ENCODE measurements at places on chromosomes 3 and 15.
A peak's percentile ranks its signal among the peaks of the same experiment; 100 is the strongest.

GRCh38 chr3:184639351-184639750, 72.5 kb downstream of the MAGEF1 start:
- DNase-seq: no peak

DNA sequence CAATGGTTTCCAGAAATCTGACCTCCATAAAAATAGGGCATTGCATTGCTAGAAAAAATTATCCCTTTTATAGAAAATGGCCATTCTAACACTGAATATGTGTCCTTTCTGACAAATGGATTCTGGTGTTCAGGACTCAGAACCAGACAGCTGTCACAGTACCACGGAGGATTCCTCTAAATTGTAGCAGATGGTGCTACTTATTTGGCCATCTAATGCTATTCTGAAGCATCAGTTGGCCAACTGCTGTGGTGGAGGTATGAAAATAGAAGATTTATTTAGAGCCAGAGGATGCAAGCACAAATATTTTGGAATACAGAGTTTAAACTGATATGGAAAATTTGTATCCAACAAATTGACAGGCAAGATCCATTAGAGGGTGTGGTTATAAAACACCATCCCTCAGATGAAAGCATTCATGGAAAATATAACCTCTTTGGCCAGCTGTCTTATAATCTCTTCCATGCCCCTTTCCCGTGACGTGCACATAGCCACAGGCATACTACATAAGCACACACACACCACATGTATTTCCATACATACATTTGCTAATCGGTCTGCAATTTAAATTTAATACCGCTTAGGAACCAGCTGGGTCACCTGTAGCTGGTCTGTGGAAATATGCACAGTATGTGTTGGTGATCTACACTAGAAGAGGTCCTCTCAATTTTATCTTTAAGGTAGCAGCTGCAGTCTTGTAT, 302.7 kb upstream of the KCNMB2 start:
- no peak for DNase-seq

- no peak for DNase-seq
These were observed 144.2 kb upstream of the BNIP2 start for GRCh38 chr15:59833366-59833765.

- DNase-seq: no peak
These were observed 17.5 kb downstream of the PIK3R4 start for GRCh38 chr3:130729154-130729553.

GRCh38 chr15:93500155-93500554, 411.1 kb upstream of the RGMA start:
- no peak for DNase-seq

DNA sequence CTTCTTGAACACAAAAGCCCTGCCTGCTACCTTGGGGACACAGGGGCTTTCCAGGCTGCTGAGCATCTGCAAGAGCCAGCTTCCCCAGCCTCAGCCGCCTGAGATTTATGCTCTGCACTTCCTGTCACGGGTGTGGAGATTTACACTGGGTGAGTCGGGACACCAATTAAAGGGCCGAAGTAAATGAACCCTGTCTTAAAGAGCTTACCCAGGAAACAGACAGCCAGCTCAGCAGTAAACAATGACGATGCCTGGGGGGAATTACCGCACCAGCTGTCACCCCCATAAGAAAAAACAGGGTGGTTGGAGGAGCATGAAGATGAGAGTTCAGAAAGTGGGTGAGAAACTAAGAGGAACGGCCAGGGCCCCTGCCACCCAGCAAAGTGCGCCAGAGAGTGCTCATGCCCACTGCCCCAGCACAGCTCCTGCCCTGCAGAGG, 37.5 kb upstream of the IQSEC1 start:
- DNase-seq: no peak

GRCh38 chr3:170603770-170604510, 18.1 kb upstream of the SLC7A14 start:
- no peak for DNase-seq

- DNase-seq: no peak
These were observed 339.1 kb downstream of the SATB1 start for GRCh38 chr3:18086078-18086477.

DNA sequence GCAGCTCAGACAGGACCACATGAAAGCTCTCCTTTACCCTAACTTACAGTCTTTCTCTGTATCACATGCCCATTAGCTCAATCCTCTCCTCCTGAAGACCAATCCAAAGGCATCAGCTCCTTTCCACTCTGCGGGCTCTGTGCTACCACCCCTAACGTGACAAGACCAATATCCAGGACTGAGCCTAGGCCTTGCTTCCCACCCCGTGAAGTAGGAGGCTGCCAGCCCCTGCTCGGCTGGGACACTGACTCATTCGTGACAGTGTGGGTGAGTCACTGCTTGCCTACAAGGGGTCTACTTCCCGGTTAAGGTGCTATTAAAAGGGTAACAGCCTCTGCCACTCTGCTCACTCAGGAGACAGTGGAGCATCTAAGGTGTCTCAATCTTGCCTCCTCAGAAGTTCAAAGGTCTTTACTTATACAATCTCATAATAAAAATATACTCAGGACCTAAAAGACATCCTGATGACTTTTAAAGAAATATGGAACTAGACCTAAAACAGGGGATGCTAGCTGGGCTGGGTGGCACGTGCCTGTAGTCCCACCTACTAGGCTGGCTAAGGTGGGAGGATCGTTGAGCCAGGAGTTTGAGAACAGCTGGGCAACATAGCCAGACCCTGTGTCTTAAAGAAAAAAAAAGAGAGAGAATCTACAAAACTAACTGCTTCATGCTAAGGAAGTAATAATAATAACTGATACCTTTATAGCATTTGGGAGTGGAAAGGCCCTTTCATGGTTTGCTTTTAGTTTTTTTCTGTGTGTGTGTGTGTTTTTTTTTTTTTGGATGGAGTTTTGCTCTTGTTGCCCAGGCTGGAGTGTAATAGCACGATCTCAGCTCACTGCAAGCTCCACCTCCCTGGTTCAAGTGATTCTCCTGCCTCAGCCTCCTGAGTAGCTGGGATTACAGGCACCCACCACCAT, 55.0 kb downstream of the TMEM44 start:
- peak; percentile 96 for DNase-seq

DNA sequence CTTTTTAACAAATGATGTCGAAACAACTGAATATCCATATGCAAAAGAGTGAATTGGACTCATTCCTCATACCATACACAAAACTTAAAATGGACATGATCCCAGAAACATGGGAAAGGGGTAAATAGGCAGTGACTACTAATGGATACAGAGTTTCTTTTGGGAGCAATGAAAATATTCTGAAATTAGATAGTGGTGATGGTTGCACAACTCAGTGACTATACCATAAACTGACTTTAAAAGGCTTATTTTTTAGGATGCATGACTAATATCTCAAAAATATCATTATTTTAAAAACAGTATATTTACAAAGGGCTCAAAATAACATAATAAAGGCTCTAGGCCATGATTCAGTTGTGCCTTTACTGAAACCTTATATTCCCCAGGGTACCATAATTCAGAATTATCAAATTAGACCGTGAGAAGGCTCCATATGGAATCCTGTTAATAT, 16.3 kb upstream of the ATP13A3 start:
- DNase-seq: peak; percentile 72

GRCh38 chr15:36005542-36005941, 459.6 kb upstream of the DPH6 start:
- DNase-seq: no peak

DNA sequence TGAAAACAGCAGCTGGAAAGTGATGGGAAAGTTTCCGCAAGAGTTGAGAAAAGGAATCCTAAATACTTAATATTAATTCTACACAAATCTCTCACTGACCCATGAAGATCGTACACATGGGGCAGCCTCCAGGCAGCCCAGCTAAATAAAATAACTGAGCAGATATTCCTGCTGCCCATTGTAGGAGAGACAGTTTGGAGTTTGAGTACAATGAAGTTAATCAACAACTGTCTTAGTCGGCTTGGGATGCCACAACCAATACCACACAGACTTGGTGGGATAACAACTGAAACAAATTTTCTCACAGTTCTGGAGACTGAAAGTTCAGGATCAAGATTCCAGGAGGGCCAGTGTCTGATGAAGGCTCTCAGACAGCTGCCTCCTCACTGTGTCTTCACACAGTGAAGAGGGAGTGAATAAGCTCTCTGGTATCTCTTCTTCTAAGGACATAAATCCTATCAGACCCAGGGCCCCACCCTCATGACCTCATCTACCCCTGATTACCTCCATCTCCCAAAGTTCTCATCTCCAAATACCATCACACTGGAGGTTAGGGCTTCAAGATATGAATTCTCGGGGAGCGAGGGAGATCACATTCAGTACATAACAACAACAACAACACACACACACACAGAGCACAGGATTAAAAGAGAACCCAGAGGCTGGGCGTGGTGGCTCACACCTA, 9.7 kb downstream of the TRPM7 start:
- peak; percentile 70 for DNase-seq

DNA sequence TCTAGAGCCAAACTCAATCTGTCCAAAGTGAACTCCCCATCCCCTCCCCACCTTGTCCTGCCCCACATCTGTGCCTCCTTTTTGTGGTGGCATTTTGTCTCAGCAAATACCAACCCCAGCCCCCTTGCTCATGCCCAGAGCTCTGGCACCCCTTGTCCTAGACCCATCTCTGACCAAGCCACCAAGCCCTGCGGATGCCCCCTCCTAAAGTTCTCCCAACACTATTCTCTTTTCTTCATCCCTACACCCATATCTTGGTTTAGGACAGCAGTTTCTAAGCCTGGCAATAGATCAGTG, 17.7 kb downstream of the ACAA1 start:
- no peak for DNase-seq

- DNase-seq: no peak
These were observed 398.0 kb upstream of the CNTN4 start for GRCh38 chr3:1700650-1701049.

GRCh38 chr15:97838606-97839210, 121.8 kb upstream of the ARRDC4 start:
- DNase-seq: no peak

- no peak for DNase-seq
These were observed 67.3 kb upstream of the GLCE start for GRCh38 chr15:69093127-69093526.

- no peak for DNase-seq
These were observed 4.1 kb upstream of the ECT2 start for GRCh38 chr3:172746475-172746874.

GRCh38 chr15:71425388-71425787, 310.1 kb downstream of the THSD4 start:
- DNase-seq: no peak

DNA sequence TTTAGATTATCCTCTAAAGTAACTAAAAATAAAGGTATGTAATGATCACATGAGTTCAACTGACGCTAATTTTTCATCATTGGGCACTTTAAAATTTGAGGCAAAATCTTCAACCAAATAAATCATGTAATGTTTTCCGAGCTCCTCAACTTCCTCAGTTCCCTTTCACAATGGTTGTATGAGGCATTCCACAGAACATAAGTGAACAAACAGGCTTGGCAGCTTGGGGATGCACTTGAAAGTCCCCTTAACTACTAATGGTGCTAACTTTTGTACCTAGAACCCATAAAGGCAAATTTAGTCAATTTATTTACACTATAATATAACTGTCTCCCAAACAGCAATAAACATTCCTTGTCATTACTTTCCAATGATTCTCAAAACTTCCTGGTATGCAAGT, 1137.9 kb downstream of the ROBO2 start:
- DNase-seq: no peak

GRCh38 chr3:115680803-115681345, 57.6 kb downstream of the GAP43 start:
- DNase-seq: no peak

- DNase-seq: no peak
These were observed 38.8 kb downstream of the SATB1 start for GRCh38 chr3:18386274-18386890.

DNA sequence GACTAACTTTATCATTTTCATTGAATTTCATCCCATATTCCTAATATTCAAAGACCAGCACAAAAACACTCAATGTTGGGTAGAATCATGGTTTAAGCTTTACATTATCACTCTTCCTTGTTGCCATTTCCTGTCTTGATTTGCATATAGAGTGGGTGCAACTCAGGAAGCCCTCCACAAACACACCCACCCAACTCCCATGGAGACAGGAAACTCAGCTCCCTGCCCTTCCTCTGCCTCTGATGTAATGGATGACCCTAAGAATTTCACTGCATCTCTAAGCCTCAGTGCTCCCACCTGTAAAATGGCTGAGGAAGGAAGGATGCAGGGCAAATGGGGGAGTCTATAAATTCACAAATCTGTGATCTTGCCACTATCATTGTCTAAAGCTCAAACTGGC, 98.1 kb upstream of the BFSP2 start:
- no peak for DNase-seq

DNA sequence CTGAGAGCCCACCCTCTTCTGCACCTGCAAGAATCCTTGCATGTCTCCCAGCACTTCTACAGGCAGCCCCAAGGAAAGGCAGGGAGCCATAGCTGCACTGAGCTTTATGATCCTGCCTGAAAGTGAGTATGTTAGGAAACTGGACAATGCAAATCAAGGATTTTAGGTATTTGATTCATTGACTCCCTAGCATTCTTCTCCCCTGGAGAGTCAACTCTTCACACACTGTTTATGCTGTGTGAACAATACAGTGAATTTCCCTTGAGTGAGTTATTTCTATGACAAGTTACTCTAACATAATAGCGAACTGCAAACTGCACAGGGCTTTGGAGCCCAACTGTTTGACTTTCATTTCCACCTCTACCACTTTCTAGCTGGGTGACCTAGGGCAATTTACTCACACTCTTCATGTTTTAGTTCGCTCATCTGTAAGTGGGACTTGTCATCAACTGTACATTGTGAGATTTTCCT, 96.0 kb upstream of the PHLDB2 start:
- no peak for DNase-seq

DNA sequence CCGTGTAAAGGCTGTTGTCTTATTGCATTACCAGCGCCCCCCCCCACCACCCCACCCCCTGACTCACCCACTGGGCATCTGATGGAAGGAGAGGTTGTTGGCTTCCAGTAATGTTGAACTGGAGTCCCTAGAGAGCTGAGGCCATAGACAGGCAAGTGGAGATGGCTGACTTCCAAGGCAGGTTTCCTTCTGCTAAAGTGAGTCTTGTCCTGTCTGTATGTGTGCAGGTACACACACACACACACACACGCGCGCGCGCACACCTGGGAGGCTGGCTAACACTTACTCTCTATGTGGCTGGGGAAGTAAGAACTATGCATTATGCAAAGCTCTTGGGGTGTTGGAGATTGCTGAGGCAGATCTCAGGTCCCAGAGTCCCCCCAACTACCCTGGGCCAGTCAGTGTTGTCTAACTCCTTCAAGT, 1.6 kb upstream of the KY start:
- peak; percentile 72 for DNase-seq

- no peak for DNase-seq
These were observed 7.2 kb downstream of the ARID3B start for GRCh38 chr15:74548241-74548640.

- DNase-seq: no peak
These were observed 217.4 kb upstream of the CD96 start for GRCh38 chr3:111324645-111325044.

Data from fibroblast of mammary gland (primary cell).